Urothelium cell line (cell line): ENCODE measurements at places on chromosomes 1 and 21.

DNA sequence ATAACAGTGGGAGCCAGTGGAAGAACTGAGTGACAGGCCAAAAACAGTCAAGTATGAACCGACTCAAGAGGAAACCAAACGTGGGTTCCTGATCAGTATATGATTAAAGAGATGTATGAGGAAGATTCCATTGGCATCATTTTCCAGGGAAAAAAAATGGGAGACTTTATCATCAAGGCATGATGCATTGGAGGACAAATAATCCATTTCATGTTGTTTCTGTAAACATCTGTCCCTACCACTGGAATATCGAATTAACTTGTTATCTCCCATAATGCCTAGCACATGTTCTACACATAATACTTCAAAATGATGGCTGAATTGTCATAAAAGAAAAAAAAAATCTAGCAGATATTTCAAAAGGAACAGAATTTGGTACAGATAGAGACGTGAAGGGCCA is 13.3 kb downstream of the FOXJ3 start:
- DNase-seq, result no peak

GRCh38 chr1:25698252-25698651 is 81.7 kb downstream of the MAN1C1 start:
- DNase-seq, result no peak

- DNase-seq, result no peak
These were observed 21.3 kb downstream of the ZNF362 start for GRCh38 chr1:33277488-33278084.

GRCh38 chr1:9118186-9118585 is 10.7 kb downstream of the GPR157 start:
- DNase-seq, result no peak

GRCh38 chr1:201353186-201353940 is 24.1 kb downstream of the TNNT2 start:
- DNase-seq, result no peak

DNA sequence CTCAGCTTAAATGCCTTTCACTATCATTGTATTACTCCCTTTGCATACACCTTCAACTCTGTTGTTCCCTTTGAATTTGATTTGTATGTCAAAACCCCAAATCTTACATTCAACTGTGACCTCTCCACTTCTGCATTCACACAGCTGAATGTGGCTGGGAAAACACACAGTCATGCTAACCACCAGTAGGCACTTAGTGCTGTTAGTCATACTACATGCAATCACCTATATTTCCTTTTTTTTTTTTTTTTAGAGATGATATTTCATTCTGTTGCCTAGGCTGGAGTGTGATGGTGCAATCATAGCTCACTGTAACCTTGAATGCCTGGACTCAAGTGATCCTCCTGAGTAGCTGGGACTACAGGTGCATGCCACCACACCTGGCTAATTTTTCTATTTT is 16.2 kb downstream of the BTBD8 start:
- no peak for DNase-seq

GRCh38 chr1:94248956-94249688 is 11.7 kb upstream of the ARHGAP29 start:
- DNase-seq, result no peak

- no peak for DNase-seq
These were observed 21.3 kb downstream of the TRPM2 start for GRCh38 chr21:44374601-44375280.

GRCh38 chr1:217089361-217090014 is 366.3 kb upstream of the ESRRG start:
- DNase-seq, result peak; percentile 70

- DNase-seq, result no peak
These were observed 302.3 kb upstream of the NRIP1 start for GRCh38 chr21:15367061-15367626.

GRCh38 chr1:241125286-241125685 is 231.7 kb downstream of the RGS7 start:
- no peak for DNase-seq

DNA sequence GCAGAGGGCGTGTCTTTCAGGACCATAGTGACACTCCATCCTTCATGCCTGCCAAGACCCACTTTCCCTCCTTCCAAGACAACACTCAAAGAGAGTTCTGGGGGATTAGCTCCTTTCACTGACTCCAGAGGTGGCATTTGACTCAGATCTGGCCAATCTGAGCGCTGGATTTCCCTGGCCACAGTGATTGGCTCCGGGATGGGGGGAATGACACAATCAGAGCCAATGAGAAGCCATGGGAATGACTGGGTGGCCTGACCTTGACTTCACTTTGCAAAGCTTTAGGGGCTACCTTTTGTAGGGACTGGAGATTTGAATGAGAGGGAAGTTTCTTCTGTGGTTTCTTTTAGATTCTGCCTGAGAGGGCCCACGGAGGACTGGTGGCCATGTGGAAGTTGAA is 26.9 kb upstream of the WNT4 start:
- DNase-seq, result no peak

GRCh38 chr1:198929961-198930599 is 291.2 kb downstream of the PTPRC start:
- DNase-seq, result no peak

DNA sequence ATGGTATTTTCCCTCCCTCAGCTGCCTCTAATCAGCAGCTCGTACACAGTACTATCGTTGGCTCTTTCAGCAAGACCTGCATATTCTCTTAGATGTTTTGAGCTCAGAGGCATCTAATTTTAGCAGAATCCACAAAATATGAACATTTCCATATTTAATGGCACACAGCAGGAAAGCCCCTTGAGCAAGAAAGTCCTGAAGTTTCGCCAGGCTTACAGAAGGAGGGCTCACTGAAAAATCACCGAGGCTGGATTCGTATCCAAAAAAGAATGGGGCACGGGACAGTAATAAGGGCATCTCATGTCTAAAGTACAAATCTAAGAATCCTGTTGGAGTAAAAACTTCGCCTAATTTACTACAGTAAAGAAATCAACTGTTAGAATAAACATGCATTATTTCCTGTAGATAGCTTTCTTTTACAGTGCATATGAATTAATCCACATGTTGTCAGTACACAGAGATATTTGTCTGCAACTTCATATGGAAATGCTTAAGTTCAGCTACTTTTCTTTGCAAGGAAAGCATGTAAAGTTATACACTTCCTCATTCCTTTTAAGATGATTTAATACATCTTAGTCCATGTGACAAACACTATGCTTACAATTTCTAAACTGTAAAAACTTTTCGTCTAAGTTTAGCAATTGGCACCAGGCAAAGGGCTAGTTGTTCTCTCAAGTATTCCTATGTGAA is 1205.3 kb upstream of the ADGRL4 start:
- no peak for DNase-seq

GRCh38 chr1:8477166-8477982 is 159.5 kb downstream of the SLC45A1 start:
- DNase-seq, result no peak

DNA sequence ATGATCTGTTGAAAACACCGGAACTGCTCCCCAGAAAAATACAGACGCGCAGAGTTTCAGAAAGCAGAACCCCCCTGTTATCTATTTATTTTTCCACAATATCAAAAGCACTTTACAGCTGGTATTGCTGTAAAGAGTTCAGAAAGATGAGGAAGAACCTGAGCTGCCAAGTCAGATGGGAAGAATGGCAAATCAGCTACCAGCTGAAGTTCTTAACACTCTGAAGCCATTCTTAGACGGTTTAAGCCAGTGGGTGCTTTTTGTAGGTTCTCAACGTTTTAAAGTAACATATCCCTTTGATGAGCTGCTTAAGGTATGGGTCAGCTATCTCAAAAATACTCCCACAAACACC is 714 bp upstream of the AKIRIN1 start:
- DNase-seq, result no peak

DNA sequence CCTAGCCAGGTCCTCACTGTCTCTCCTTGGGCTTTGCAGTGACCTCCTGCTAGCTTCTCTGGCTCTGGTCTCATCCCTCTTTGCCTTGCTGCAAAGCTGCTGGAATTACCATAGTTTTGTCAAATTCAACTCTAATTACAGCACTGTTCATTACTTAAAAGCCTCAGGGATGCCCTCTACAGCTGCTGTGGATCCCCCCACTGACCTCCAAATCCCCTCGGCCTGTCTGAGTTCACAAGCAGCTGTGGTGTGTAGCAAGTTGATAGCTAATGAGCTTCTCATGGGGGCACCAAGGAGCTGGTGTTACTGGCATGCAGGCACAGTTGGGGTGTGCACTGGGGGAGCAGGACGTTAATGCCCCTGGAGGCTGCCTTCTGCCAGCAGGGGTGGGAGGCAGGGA is 24.8 kb downstream of the NIPAL3 start:
- DNase-seq, result no peak
